Articular chondrocyte of knee joint (primary cell): ENCODE measurements at places on chromosomes 6 and 20. TPM values are rescaled to one million over a fixed set of nuclear protein-coding genes. Genes with fewer than 3 reads are reported as not detected.

The WFDC6 gene
- not detected in 2 replicates for total RNA-seq

The MLN gene
- not detected in 2 replicates for total RNA-seq

The CNBD2 gene
- 0.65 and 2.8 TPM in 2 replicates for total RNA-seq

The ADGRF1 gene
- total RNA-seq = not detected in 2 replicates

The NNAT gene
- 0.13 and 0.32 TPM in 2 replicates for total RNA-seq

The C6orf89 gene
- 90.9 and 98.8 TPM in 2 replicates for total RNA-seq

The SUPT3H gene
- 5.7 and 6.6 TPM in 2 replicates for total RNA-seq

The CST2 gene
- total RNA-seq = not detected in 2 replicates

The UNC5CL gene
- total RNA-seq = 0.11 and 0.26 TPM in 2 replicates

The HSPA12B gene
- 0.13 and 0.22 TPM in 2 replicates for total RNA-seq

The CCND3 gene
- total RNA-seq = 24.8 and 28.9 TPM in 2 replicates

The HLA-DQA1 gene
- not detected in 2 replicates for total RNA-seq

The RRAGD gene
- total RNA-seq = 8.5 and 17.2 TPM in 2 replicates

The CAP2 gene
- 18.5 and 23.0 TPM in 2 replicates for total RNA-seq

The PTK6 gene
- total RNA-seq = 0.11 and 0.13 TPM in 2 replicates

The TRIM10 gene
- total RNA-seq = not detected in 2 replicates

The EPPIN gene
- total RNA-seq = not detected in 2 replicates

The RSPO4 gene
- under 0.01 TPM in 1 of 2 replicates, not detected in the other for total RNA-seq

The RAB23 gene
- total RNA-seq = 181 and 201 TPM in 2 replicates

The SULF2 gene
- total RNA-seq = 48.5 and 85.5 TPM in 2 replicates

The BPIFB4 gene
- total RNA-seq = not detected in 2 replicates

The MRPL14 gene
- total RNA-seq = 49.7 and 56.1 TPM in 2 replicates

The TDP2 gene
- total RNA-seq = 43.6 and 47.8 TPM in 2 replicates

The SPTLC3 gene
- total RNA-seq = 36.5 and 48.1 TPM in 2 replicates

The ZNF334 gene
- 6.9 and 8.3 TPM in 2 replicates for total RNA-seq
